ENCODE measurements at places on chromosomes 1 and 21.

DNA sequence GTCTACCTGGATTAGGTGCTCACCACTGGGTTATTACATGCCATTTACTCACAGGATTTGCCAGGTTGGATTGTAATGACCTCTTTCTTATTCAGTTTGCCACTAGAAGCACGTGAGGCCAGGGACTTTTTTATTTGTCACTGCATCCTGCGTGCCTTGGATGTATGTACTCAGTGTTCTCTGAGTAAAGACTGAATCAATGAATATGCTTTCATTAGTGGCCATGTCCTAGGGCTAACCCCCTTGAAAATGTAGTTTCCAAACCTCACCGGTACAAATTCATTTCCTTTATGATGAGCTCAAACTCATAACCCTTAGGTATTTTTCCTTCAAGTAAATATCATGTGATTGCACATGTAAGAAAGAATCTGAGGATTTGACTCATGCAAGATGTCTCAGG is 1.3 kb upstream of the ZP4 start:
- no peak for DNase-seq

DNA sequence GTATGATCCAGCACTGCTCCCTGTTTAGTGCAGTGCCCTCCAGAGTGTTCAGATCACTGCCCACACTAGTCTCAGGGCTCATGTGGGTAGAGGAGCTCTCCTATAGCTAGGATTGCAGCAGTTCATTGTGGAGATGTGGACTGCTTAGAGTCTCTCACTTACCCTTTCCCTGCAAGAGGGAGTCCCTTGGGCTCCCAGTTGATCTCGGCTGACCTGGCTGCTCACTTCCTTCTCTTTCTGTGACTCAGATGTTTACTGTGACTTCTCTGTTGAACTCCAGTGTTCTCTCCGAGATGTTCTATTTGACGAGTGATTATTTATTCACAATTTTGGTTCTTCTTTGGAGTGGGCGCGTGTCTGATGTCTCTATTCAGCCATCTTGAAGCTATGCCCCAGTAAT is 141.9 kb downstream of the PTBP2 start:
- no peak for DNase-seq

DNA sequence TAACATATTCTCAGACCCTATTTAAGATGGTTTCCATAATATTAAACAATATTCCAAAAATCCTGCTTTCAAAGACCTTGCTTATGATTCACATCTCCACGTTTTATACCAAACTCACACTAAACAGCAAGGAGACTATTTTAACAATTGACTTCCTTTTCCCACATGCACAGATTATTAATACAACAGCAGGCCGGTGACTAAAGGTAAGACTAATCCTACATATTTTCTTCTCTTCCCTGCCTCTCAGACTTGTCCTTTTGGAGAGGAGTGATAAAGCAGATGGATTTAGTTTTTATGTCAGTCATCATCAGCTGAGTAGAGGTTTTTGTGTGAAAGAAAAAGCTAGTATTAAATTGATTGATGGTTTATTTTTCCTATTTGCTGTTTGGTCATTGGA is 400.6 kb downstream of the NTNG1 start:
- DNase-seq, result no peak

DNA sequence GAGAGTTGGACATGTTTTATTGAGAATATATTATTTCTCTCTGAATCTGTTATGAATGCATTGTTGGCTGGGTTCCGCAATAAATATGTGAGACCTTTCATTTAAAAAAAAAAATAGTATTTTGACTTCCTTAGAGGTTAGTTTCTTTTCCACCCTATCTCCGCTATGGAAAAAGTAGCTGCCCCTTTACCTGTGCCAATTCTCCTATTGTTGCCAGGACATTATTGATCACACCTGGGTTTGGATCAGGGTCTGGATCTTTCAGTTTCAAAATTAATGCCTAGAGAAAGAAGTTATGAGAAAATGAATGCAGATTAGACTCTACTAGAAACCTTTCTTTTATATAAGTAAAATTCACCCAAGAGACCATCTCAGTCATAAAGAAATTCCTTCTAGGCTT is 29.1 kb downstream of the MTOR start:
- no peak for DNase-seq

DNA sequence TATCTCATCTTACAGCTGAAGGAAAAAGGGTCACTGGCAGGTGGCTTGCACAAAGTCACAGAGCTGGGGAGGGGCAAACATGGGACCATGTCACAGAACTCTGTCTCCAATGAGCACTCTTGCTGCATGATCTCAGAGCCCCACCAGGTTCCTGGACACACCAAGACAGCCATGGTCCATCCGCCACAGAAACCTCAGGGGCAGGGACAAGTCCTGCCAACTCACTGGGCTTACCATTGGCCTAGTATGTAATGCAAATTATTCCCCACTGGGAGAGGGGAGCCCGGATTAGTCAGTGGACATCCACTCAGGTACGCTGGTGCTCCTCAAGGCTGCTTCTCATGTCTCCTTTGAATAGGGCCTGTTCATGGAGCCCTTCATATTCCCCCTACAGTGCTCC is 14.2 kb downstream of the S100A7A start:
- no peak for DNase-seq

DNA sequence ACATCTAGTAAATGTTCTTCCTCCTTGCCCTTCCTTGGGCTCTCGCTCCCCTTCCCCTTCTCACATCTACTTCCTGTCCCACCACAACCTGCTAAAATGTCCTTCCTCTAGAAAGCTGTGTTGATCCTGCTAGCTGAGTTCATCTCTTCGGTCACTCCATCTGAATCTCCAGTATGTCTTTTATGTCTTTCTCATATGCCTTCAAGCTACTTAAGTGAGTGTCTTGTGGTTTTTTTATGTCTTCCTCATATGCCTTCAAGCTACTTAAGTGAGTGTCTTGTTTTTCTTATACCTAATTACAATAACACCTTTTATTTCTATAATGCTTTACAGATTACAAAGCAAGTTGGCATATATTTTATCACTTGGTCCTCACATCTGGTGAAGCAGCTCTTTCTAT is 33.9 kb downstream of the CSF1 start:
- no peak for DNase-seq

DNA sequence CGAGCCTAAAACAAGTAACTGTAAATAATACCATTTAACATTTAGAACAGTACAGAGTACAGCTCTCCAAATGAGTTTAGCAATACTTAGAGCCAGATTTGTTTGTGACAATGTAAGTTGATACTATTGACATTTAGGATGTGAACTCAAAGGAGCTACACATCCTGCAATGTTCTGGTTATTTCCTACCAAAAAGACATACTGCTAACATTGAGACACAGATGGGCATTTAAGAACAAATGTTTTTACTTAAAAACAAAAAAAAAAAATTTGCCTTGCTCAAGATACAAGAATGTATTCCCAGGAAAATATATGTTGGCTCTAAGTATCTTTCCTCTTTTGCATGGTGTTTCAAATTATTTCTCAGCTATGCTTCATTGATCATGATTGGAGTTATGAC is 1464.8 kb upstream of the PRMT6 start:
- DNase-seq, result no peak

GRCh38 chr1:218895064-218895587 is 278.6 kb upstream of the LYPLAL1 start:
- no peak for DNase-seq

- DNase-seq, result no peak
These were observed 98.6 kb downstream of the ENAH start for GRCh38 chr1:225554216-225554812.

- no peak for DNase-seq
These were observed 3.4 kb downstream of the SH2D2A start for GRCh38 chr1:156813298-156813697.

DNA sequence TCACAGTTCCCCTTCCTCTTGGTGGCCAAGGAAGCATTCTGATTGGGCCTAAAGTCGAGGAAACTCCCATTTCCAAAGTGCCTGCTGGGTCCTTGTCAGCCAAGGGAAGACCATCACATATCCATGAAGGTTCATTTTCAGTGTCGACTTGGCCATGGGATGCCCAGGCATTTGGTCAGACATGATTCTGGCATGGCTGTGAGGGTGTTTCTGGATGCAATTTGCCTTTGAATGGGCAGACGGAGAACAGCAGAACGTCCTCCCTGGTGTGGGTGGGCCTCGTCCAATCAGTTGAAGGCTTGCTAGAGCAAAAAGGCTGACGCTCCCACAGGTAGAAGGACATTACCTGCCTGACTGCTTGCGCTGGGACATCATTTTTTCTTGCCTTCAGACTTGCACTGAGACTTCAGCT is 48.3 kb upstream of the LBR start:
- no peak for DNase-seq

DNA sequence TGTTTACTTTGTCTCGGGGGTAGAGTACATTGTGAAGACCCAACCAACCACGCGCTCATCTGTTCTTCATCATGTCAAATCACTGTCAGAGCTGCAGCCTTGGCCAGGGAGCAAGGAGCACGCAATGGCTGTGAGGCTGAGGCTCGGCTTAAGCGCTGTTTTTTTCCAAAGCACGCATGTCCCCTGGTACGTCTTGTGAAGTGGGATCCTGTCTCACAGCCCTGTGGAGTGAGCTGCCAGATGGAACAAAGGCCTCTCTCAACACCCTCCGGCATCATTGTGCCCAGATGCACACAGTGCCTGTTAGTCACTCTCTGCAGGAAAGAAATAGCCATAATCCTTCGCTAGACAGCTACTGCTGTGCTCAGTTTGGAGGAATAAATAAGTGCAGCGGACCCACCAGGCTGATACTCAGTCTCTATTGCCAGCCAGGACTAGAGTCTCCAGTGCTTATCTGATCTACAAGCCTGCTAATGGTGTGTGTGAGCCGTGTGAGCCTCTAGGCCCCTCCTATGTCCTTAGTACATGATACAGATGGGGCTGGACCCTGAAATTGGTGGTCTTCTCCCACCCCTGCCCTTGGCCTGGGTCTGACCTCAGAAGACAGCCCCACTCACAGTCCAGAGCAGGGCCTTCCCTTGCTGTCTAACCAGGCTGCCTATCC is 91.3 kb upstream of the COA6 start:
- DNase-seq, result peak; percentile 16

GRCh38 chr1:33241866-33242265 is 14.4 kb upstream of the ZNF362 start:
- DNase-seq, result no peak

- DNase-seq, result no peak
These were observed 44.1 kb upstream of the TINAGL1 start for GRCh38 chr1:31532173-31532572.

GRCh38 chr21:42480736-42481135 is 15.3 kb downstream of the RSPH1 start:
- DNase-seq, result no peak

- DNase-seq, result no peak
These were observed 76.3 kb downstream of the ITPKB start for GRCh38 chr1:226662642-226663326.

GRCh38 chr1:8426996-8427395 is 109.1 kb downstream of the SLC45A1 start:
- DNase-seq, result no peak

DNA sequence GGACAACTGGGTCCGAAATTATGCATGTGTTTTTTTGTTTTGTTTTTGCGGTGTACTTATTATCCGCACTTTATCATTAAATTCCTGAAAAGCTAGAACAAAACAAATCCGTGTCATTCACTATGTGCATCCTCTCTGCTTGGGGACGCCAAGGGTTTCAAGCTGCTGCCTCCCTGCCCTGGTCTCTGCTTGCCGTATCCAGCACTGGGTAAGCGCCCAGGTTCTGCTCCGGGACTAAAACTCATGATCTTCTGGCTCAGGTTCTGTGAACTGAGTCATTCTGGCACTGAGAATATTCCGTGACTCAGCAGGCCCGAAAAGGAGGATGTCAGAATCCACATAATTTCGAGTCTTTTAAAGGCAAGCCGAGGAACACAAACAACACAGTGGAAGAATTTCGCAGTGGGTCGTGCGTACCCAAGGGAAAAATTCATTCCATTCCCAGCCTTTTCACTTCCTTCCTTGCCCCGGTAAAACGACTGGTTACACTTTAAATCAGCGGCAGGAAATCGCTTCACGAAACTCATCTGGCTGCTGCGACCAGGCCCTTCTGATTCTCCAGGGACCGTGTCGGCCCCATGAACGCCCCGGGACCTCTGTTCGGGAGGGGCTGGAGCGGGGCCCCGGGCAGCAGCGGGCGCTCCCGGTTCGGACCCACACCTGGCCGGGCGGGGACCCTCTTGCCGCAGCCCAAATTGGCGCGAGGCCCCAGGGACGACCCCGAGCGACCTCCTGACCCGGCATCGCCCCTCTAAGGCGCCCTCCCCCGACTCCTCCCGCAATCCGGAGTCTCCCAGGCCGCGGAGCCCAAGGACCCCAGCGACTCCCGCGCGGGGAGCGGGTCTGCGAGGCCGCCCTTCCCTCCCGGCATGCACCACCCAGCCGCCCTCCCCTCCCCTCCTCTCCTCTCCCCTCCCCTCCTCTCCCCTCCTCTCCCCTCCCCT is 746 bp upstream of the LAMC1 start:
- DNase-seq, result peak; percentile 61

DNA sequence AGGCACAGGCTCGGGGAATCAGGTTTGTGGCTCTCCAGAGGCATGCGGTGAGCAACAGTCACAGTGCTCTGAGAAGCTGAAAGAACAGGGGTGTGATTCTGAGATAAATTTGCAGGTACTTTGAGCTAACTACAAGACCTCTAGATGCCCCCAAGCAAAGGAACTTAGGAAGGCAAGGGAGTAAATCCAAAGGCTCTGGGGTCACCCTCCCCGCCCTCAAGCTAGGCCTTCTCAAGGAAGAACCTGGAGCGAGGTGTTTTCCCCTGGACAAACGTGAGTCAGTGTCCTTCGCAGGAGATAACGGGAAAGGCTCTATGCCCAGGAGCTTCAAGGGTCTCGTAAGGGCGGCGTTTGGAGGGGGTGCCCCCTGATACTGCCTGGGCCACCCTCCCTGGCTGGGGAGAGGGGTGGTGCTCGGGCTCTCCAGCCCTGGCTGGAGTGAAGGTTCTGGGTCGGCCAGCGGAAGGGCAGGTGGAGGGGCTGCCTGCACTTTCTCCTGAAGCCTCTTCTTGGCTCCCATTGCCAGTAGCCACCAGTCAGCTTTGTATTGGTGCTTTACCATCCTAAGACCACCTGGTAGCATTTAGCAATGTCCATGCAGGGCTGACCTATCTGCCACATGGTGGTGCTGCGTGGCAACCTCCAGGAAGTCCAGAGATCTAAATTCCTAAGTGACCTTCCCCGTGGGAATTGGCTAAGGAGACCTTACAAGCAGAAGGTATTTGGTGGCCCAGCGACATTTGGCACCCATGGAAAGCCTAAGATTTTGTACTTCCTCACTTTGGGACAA is 44.0 kb downstream of the GPR161 start:
- DNase-seq, result no peak

DNA sequence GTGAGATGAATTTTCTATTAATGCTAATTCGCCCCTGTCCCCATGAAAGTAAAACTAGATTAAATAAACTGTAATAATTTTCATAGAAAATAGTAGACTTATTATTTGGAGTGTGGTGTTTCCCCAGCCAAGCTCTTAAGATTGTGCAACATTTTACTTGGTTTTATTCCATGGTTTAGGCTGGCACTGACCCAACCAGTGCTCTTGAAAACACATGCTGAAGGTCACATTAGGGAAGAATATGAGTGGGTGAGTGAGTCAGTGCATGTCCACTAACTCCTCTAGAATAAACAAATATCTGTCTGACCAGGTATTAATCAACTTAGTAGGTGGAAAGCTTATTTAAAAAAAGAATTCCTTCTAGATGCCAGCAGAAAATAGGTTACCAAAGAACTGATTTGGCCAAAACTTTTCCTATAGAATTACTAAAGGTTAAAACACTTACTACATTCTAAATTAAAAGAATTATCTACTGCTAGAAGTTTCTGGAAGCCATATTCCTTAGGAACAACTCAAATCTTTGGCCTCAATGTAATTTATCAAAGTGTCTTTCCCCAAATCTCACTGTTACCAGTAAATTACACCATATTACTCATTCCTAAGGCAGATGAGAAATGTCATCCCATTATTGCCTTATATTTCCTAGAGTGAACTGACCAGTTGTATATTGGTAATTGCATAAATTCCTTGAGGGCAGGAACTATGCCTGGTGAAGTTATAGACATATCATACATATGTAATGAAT is 89.7 kb upstream of the RGS1 start:
- DNase-seq, result no peak
